Hypothalamus (tissue), 51 donors: ENCODE measurements at places on chromosomes 3 and 15.

- no peak for DNase-seq
Measured at GRCh38 chr3:55322638-55323037, 164.5 kb downstream of the WNT5A start.

DNA sequence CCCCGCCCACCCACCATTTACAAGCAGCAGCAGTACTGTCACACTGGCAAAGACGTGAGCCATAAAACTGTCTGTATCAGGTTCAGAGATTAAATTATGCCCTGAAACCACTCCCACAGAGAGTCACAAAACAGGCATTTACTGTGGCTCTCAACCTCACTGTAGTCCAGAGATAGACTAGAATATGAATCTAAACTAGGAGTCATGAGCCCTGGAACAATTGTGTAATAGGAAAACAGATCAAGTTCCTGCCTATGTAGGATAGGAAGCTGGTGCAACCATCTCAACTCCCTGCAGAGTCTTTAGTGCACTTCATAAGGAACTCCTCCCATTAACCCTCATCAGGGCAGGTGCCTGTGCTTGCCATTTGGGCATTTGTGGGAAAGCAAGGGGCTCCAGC, 61.7 kb downstream of the FAM227B start:
- no peak for DNase-seq

DNA sequence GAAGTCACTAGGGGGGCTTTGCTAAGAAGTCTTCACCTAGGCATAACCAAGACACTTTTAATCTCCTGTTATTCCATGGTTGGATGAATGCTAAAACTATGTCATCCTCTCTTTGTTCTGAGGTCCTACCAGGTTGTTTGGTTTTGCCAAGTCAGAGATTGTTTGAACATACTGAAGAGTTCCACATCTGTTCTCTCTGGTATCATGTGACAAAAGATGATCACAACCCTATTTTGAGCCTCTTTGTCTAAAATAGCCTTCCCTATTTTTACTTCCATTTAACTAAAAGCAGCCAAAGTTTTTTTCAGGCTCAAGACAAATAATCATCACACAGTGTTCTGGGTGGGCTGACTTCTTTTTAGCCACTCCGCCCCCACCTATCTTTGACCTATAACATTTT, 218.4 kb upstream of the LMCD1 start:
- DNase-seq = no peak

- no peak for DNase-seq
Measured at GRCh38 chr15:85491691-85492090, 111.3 kb downstream of the AKAP13 start.

DNA sequence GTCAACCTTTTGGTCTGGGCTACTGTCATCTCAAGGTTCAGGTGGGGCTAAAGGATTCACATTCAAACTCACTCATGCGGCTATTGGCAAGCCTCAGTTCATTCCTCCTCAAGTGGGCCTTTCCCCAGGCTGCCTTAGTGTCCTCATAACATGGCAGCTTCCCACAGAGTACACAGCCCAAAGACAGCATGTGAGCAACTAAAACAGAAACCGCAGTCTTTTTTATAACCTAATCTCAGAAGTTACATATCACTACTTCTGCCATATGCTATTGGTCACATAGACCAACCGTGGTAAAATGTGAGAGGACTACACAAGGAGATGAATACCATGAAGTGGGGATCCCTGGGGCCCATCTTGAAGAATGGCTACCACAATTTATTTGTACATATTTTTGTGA, 4.5 kb upstream of the CEP70 start:
- no peak for DNase-seq

DNA sequence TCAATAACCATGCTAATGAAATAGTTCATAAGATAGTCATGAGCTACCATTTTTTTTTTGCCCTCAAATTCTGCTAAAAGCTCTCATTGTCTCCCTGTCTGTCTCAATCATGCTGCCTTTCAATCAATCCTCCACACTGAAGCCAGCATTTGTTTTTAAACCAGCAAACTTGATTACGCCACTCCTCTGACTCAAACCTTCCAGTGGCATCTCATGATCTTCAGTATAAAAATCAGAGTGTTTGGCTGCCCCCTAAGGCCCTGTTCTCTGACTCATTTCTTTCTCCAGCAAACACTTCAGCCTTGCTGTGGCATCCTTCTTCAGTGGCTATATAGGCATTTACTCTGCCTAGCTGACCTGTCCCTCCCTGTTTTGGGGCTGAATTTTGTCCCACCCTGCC, 36.0 kb upstream of the EOMES start:
- DNase-seq = no peak

- no peak for DNase-seq
Measured at GRCh38 chr15:85718981-85719380, 75.7 kb downstream of the KLHL25 start.

DNA sequence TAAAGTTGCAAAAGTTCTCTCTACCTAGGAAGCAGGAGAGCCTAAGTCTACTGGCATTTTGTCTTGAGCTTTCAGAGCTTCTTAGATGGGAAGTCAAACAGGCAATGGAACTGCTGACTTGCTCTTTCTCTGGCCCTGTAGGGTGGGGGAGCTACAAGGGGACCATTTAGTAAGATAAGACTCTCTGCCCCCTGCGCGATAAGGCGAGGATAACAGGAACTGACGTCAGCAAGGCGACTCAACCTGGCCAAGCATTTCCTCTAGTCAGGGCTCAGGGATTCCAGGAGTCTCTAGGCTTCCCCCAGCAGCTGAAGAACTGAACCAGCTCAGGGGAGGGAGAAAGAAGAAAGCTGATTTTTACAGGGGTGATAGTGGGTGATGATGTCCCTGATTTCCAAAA, 5.8 kb downstream of the RARB start:
- no peak for DNase-seq

DNA sequence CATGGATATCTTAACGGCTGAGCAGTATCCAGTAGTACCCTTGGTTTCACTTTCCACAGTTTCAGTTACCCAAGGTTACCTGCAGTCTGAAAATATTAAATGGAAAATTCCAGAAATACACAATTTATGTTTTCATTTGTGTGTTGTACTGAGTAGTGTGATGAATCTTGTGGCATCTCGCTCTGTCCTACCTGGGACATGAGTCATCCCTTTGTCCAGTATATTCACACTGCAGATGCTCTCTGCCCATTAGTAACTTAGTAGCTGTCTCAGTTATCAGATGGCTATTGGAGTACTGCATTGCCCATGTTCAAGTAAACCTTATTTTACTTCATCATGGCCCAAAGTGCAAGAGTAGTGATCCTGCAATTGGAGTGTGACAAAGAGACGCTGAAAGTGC, 26.1 kb downstream of the GASK1A start:
- DNase-seq = no peak

GRCh38 chr15:78691167-78691850, 50.3 kb upstream of the CHRNB4 start:
- DNase-seq = no peak

DNA sequence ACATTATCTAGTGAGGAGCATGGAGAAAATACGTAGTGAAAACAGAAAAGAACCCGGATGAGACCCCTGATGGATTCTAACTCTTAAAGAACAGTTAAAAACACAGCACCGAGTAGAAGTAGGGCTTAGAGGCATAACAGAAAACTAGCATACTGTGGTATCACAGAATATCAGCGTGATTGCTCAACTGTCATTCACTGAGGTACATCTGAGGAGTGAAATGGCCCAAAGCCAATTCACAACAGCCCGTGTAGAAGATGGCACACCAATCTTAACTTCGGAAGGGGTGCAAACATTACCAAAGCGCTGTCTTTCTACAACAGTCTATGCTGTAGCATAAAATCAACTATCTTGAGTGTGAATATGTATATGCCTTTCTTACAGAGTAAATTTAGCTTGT, 1.8 kb downstream of the CLASP2 start:
- no peak for DNase-seq
